ENCODE measurements at places on chromosomes 11 and 22.

- peak; percentile 51 for DNase-seq
Measured at GRCh38 chr11:65880844-65881421, 1.3 kb downstream of the CTSW start.

GRCh38 chr11:35683728-35684339, 21.3 kb downstream of the TRIM44 start:
- no peak for DNase-seq

DNA sequence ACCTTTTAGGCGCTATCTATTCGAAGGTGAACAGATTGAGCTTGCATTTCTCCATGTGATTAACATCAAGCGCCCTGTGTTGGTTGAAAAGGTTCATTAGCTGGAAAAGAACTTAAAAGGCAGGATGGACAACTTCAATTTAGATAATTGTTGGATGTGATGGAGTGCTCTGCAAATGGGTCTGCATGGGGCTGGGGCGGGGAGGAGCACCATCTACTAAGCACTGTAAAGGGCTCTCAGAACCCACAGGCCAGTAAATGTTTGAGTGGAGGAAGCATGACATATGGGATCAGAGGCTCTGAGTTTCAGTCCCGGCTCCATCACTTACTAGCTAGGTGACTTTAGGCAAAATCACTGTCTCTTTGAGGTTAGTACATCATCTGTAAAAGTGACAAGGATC, 28.2 kb downstream of the ARL14EP start:
- no peak for DNase-seq

DNA sequence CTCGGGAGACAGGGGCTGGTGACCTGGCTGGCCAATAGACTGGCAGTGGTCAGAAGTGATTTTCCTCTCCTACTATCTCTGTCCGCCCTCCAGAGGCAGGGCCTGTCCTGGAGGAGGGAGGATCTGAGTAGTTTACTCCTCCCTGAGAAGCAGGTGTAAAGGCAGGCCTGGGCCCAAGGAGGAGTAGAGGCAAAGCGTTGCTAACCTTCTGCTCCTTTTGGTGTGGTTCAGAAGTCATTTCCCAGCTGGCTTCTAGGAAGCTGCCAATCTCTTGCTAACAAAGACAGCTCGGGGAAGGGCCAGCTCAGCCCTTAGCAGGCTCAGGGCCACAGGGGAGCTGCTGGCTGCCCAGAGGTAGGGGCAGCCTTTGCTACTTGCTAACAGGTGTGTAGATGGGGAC, 151.1 kb upstream of the NECTIN1 start:
- DNase-seq = no peak

GRCh38 chr11:106708348-106708747, 309.9 kb downstream of the GUCY1A2 start:
- DNase-seq = no peak

- DNase-seq = no peak
Measured at GRCh38 chr11:128462922-128463321, 124.4 kb downstream of the ETS1 start.

DNA sequence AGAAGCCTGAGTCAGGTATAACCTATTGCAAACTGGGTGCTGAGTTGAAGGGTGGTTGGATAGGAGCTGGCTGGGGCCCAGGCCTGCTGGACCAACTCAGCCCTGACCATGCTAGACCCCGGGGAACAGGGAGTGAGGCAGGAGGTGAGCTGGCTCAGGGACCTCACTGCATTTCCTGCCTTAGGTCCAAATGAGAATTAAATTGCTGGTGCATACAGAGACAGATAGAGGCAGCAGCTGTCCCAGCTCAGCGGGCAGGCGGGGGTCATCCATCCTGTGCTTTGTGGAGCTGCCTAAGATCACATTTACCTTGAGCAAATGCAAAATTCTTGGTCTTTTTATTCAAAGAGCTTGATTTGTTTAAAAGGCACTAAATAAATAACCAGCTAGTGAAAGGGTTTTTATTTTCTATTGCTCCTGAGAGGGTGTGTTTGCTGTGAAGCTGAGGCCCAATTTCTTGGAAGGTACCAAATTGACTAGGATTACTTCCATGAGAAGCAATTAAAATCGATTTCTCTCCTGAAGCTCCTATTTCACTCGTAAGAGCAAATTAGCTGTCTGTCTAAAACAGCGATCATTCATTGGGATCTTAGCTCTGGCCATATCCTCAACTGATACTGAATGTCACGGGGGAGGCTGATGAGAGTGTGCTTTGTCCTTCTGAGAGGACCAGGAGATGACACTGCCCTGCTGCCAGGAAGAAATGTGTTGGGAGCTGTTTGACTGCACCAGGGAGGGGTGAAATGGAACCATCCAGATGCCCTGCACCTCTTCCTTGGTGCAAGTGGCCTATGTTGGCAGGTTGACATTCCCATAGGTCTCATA, 24.9 kb downstream of the USH1C start:
- no peak for DNase-seq

DNA sequence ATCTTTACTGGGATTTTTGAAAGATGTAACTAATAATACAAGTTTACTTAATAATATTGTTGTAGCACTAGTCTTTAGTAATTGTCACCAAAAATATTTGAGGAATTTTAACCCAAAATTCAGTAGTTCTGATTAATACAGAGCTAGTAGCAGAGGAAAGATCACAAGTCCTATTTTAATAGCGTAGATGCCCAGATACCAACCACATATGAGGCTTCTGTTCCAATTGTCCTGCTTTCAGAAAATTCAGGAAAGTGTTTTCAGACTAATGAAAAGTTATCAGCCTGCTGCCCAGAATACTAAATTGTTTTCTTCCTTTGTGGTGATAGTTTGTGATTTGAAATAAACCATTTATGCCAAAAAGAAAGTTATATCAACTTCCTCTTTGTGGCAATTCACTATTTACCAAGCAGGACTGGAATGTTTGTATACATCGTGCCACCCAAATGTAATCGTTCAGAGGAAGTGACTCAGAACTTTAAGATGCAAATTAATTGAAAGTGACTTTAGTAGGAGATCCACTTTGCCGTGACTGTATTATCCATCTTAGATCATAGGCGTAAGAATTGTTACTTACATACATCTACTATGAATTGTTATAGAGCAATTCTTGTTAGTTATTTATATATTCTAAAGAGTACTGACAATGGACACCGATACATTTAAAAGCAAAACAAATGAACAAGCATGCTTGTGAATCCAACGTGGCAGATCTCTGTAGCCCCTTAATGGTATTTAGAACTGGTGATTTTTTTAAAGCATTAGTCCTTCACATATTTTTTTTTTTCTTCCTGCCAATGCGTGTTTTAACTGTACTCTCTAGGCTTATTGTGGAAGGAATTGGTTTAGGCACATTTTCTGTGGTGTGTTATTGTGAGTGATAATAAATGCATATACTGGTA, 231.0 kb downstream of the DDX10 start:
- peak; percentile 85 for DNase-seq

DNA sequence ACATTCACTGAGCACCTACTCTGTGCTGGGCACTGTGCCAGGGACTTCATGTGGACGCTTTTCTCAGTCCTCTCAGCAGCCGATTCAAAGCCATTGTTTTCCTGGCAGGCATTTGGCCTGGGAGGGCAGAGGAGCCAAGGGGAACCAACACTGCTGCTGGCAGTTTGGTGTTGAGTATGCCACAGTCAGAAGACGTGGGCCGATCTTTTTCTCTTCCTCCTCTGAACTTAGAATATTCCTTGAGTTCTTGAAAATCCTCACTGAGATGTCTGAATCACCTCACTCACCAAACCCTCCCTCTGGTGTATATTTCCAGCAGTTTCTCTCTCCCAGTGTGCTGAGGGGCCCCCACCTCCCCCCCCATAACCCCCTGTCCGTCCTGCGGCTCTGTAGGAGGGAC, 114.5 kb upstream of the CRYBB3 start:
- DNase-seq = no peak

- no peak for DNase-seq
Measured at GRCh38 chr11:45168366-45169130, 22.1 kb downstream of the PRDM11 start.

DNA sequence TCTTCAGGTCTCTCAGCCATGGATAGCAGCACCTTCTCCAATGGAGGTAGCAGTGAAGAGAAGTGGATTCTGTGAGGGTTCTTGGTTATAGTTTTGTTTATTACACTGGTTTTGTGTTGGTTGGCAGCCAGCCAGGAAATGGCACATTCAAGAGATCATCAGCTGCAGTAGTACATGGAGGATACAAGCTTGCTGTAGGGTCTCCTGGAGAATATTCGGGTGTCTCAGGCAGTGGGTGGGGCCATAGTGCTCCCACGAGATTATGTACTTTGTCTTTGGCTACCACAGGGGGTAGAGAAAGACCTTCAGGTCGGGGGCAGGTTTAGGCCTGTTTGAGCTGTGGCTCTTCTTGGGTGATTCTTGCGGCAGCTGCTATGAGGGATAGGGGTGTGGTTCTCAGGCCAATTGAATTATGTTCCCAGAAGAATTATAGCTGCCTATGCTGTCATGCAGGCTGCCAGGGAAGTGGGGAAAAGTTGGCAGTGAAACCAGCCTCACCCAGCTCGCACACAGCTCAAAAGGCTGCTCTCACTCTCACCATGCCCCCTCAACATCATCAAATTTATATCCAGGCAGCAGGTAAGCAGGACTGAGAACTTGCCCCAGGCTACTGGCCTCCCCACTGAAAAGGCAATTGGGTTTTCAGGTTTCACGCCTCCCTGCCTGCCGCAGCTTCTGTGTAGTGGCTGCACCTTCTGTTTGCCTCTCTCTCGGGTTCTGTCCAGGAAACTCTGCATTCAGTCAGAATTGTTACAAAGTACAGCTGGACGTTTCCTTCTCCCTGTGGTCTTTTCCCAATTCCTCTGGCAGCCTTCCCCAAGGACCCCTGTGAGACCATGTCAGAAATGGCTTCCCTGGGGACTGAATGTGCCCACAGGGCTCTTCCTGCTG, 435.5 kb downstream of the LUZP2 start:
- no peak for DNase-seq

DNA sequence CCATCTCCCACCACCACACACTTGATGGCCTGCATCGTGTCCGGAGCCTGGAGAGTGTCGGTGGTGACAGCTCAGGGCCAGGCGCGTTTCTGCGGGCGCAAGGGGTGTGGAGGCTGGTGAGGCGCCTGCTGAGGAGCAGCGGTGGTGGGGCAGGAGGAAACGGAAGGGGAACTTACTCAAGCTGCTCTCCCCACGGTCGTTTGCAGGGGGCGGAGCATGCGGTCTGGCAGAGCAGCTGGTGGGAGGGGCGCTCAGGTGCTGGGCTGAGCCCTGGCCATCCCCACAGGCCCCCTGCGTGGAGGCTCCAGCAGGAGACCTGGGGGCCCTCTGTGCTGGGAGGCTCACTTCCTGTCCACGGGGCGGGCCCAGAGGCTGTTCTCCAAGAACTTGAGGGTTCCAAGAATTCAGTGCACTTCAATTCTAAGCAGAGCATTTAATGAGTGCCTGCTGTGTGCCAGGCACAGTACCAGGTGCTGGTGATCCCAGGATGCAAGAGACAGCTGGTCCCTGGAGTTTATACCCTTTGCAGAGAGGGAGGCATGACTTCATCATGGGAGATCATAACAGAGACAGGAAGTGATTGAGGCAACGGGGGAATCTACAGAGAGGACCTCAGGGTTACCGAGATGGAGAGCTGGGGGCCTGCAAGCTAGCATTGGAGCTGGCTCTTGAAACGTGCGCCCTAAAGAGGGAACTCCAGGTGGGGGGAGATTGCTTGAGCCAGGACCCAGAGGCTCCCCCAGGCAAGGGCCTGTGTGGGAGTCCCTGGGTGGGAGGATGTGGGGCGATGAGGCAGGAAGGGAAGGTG, at the start of gene RAC2:
TSS of gene RAC2 (minus strand) at position 156 of the 808 bp plus-strand sequence. CDS start at position 35, 121 bp downstream.
- peak; percentile 81 for DNase-seq

DNA sequence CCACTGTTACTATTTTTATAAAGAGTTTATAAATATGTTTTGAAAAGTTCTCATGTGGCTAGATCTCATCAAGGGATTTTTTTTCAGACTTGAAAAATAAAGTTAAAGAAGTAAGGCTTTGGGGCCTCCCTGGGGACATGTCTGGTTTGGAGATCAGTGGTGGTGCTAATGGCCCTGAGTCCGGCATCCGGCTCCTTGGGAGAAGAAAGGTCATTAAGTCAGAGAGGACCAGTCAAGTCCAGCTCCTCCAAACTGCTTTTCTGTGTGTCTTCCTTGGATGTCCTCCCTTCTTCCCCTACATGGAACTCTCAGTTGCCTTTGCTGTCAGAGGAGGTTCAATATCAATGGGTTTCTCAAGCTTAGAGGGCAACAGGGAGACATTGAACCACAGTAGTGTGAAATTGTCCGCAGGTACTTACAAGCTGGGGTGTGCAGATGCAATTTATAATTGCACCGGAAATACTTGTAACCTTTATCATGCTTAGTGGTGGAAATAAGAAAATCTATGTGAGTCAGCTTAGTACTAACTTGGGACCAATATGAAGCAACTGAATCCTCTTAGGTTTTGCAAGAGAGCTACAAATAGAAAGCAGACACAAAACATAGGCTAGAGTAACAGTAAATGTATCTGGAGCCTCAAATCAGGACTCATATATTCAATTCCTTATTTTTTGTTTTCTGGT, 144.3 kb downstream of the TEAD1 start:
- peak; percentile 83 for DNase-seq

DNA sequence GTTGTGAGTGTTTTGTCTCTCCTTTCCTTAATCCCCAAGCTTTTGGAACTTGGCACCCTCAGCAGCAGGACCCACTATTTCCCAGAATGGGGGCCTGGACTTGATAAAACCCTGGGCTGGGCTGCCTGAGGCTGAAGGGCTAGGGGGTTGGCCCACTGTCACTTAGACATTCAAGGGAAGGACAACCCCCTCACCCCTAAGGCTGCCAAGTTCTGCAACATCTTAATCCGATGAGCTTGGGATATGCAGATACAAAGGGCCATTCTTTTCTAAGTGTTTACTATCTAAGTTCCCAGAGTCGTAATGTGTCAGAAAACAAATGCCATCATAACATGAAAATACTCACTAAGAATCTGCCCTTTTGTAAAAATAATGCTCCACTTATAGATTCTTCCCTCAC, 42.9 kb downstream of the IRAG1 start:
- DNase-seq = no peak

DNA sequence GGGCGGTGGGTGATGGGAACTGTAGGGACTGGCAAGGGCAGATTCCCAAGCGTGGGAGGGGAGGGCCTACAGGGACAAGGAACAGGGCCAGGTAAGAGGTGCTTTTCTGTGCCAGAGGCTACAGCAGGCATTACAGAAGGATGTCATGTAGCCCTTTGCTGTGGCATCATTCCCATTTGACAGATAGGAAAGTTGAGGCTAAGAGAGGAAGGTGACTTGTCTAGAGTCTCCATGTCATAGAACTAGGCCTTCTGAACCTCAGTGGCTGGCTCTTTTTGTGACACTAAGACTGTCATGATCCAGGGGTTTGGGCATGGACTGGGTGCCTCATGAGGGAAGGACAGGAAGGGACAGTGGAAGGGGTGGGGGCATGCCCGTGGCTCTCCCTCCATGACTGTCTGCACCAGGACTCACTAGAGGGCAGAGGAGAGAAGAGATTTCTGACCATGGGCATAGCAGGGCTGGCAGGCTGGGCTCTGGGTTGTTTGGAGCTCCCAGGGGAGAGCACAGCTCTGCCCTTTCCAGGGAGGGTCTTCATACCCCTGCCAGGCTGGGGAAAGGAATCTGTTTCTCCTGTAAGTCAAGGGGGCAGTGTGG, 3.2 kb downstream of the MMP11 start:
- DNase-seq = no peak

- no peak for DNase-seq
Measured at GRCh38 chr11:57432149-57432561, 5.2 kb upstream of the SLC43A3 start.

GRCh38 chr11:122812638-122813037, 25.7 kb upstream of the CRTAM start:
- no peak for DNase-seq

Measured in EL (cell line).